KG1 (cell line): ENCODE measurements at places on chromosomes 2 and 18.

GRCh38 chr2:231987124-231987727 is 25.7 kb downstream of the DIS3L2 start:
- no peak for DNase-seq

- DNase-seq: no peak
Observed at GRCh38 chr2:102698369-102699111, 63.3 kb upstream of the TMEM182 start.

GRCh38 chr2:169069341-169069740 is at the start of gene DHRS9:
Gene DHRS9, plus strand, starts transcription at chr2:169069563. Its CDS starts 12,019 bp downstream, at chr2:169081582.
- DNase-seq: no peak

DNA sequence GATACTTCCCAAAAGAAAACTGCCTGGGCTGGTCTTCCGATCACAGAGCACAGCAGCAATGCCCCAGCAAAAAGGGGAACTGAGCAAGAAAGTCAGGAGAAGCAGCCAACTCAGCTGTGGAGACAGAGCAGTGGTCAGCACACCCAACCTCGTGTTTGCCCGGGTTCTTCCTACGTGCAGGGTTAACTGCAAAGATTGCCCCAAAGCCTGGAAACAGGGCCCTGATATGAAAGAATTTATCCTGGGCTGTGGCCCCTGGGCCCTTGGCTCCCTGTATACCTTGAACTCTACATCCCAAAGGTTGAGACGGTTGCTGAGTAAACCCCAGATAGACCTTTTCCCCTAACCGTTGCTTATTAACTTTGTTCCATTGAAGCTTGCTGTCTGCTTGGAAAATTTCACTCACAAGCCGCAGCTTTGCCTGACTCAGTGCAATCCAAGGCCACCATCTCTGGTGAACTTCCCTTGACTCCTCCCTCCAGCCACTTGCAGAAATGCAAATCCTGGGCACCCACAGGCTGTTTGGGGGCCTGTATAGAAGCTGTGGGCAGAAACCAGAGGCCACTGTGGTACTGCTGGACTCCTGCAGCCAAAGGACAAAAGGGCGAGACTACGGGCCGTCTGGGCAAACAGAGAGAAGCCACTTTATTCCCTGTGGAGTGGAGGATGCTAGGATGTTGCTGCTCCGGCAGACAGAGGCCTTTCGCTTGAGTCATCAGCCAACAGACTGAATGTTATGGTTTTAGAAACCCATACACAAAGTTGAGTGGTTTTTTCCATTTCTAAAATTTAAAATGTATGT is 18.2 kb downstream of the NRP2 start:
- no peak for DNase-seq

DNA sequence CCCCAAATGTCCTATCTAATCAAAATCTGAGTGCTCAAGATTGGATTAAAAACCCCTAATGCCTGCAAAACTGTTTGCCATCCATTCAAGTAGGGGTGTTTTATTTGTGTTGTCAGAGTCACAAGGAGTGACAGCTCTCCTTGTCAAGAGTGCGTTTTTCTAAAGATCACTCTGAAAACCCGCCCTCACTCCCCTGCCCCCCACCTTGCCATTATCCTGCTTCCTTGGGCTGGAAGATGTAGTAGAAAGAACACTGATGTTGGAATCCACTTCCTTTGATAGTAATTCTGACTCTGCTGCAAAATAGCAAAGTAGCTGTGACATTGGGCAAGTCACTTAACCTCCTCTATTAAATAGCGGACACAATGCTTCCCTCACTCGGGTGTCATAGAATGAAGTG is 155.6 kb downstream of the TSN start:
- no peak for DNase-seq
